B cell (primary cell): ENCODE measurements at places on chromosomes 1 and 21. TPM values are rescaled to one million over a fixed set of nuclear protein-coding genes. Genes with fewer than 3 reads are reported as not detected.

RNU1-3 gene
- total RNA-seq = 4,377 and 4,541 TPM in 2 replicates

HCRTR1 gene
- 0.22 TPM in 2 replicates for total RNA-seq

DNA sequence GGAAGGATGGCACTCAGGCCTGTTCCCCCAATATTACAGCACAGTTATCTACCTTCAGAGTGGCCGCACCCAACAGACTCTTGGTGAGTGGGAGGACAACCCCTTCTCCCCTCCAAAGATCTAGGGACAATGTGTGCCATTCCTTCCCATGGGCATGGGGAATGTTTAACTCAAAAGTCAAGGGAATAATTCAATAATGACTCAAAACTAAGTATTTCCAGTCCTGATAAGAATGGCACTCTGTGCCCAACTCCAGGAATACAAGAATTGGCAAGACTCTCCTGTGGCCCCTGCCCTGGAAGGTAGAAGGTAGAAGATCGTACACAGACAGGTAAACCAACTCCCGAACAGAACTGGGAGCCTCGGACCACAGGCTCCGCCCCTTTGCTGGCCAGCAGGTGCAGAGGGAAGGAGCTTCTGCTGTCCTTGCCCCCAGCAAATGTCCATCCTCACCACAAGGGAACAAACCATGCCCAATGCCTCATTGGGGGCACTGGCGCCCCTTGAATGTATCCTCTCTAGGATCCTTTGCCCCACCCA is 514.0 kb downstream of the NPHP4 start:
- DNase-seq = no peak

DNA sequence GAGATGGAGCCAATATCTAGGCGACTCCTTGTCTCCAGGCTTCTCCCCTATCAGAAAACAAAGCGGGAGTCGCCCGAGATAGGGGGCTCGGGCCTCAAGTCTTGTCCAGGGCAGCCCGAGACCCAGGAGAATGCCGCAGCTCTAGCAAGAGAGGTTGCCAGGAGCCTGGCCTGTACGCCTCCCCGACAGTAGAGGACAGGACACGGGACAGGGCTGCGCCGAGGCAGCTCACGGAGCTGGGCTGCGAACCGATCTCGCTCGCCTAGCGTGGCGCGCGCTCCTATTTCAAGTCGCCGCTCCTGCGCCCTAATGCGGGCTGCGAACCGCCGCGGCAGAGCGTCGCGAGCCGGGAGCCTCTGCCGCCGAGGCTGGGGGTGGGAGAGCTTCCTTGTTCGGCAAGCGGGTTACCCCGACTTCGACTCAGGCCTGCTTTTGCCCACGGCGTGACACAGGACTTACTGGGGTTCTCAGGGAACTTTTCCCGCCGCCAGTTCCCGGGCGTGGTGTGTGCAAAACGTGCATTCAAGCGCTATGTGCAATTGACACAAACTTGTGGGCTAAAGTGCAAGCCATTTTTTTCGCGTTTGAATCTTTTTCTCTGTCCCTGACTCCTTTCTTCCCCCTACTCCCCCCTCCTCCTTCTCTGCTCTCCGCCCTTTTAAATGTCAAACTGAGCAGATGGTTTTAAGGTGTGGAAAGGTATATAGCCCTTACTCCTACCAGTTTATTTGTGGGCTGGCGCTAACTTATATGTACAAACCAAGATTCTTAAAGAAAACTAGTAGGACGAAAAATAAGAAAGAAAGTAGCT is 2.4 kb upstream of the PROX1 start:
- DNase-seq = peak; percentile 17

DNA sequence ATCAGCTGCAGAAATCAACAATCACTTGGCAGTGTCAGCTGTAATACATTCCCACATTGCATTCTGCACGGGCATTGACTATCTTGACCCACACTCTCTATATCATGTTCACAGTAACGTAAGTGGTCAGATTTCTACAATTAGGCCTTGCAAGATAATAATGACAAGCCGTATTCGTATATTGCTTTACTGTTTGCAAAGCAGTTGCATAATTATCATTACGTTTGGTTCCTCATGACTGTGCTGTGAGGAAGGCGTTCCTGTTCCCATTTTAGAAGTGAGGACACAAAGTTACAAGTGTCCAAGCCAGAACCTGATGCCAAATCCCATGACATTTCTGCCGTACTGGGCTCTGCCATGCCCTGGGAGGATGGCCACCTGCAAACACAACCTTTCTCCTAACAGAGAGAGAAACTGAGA is 53.5 kb upstream of the TARBP1 start:
- DNase-seq = no peak

CNR2 gene
- 45.6 and 47.4 TPM in 2 replicates for total RNA-seq

SARS1 gene
- 115 and 119 TPM in 2 replicates for total RNA-seq

WDR26 gene
- total RNA-seq = 108 and 111 TPM in 2 replicates

BCL2L15 gene
- total RNA-seq = 1.3 and 1.6 TPM in 2 replicates

GPA33 gene
- 0.34 and 0.91 TPM in 2 replicates for total RNA-seq

DNA sequence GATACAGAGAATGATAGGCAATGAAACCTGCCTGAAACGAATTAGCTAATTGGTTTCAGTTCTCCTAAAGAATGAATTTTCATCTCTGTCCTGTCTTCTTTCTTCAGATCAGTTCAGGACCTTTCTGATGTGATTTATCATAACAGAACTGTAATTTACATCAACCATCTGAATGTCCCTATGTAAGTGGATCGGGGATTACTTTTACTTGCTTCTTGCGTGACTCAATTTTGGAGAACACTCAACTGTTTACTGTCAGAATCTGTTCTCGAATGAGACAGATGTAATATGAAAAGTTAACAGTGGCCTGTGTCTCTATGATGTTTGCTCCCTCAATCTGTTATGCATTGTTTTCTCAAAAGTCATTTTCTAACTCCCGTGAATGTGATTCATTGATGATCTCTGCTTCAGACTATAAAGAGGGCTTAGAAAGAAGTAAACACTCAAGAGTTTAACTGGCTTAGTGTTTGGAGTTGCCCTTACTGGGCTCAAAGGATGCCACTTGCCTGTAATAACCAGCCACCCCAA is 111.0 kb downstream of the GABPA start:
- DNase-seq = no peak

- no peak for DNase-seq
Measured at GRCh38 chr21:39422527-39423241, 22.9 kb downstream of the LCA5L start.

DNA sequence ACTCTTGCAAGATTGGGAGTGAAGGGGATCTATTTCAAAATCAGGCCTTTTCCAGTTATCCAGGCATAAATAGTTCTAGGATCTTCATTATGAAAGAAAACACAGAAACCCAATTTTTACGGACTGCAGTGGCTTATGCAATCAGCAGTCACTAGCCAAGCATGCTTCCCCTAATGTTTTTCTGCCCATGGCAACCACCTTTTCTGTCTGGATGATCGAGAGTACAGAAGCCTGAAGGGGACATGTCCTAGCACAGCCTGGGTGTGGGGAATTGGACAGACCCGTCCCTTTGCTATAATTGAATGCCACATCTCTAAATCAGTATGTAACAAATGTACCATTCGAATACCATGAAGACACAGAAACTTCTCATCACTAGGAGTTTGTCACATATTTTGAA is 29.8 kb upstream of the NCAM2 start:
- no peak for DNase-seq

- peak; percentile 43 for DNase-seq
Measured at GRCh38 chr1:9294910-9295636, 2.4 kb downstream of the SPSB1 start.

DNA sequence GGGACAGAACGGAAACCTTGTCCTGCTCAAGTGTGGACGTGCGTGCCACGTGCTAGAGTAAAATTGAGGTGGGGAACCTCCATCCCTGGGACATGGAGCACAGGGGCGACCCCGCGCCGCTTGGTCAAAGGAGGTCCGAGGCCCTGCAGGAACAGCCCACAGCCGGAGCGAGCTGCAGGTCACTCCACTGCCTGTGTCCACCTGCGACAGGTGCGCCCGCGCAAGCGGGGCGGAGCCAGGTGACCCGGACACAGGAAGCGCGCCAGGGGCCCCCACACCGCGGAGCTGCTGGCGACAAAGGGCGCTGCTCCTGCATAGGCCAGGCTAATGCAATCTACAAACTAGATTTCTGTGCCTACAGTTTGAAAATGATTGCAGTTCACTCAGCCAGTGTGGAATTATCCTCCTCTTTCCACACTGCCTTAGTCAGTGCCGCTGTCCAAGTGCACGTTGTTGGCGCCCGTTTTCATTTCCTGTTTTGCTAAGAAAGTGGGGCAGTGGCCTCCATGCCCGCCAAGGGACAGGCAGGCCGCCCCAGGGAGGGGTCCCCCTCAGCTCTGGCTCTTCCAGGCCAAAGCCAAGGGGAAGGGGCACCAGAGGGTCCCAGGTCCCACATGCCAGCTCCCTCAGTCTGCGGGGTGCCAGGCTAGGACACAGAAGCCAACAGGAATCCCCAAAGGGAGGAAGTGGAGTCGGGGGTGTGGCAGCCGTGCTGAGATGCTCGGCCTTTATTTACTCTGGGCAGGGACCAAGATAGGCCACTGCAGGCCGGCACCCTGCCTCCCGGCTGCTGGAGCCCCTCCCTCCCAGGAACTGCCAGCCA is 4.3 kb upstream of the NADK start:
- DNase-seq = peak; percentile 68

LORICRIN gene
- total RNA-seq = 0.39 TPM in 1 of 2 replicates, not detected in the other

MROH9 gene
- total RNA-seq = not detected in 2 replicates

TBX19 gene
- 6.8 and 7.0 TPM in 2 replicates for total RNA-seq

SERPINC1 gene
- not detected in 2 replicates for total RNA-seq

FAM163A gene
- not detected in 2 replicates for total RNA-seq

GRCh38 chr1:245378311-245378722 is 223.5 kb downstream of the KIF26B start:
- no peak for DNase-seq

DNA sequence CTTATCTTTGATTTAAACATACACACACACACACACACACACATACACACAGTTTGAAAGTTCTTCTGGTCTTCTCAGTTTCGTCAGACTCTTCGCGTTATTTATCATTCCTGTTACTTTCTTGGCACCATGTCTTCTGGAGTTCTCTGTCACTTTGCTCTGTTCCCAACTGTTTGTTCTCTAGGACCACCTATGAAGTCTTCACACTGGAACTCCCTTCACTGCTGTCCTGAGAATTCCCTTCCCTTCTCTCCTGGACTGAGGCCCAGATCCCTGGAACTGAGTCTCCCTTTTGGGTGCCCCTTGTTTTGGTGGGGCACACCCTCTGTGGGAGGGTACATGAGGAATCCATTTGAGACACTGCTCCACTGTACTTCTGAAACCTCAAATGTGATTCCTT is 30.5 kb downstream of the ALG14 start:
- no peak for DNase-seq

GRCh38 chr21:34097442-34097841 is 24.1 kb downstream of the MRPS6 start:
- DNase-seq = no peak

DNA sequence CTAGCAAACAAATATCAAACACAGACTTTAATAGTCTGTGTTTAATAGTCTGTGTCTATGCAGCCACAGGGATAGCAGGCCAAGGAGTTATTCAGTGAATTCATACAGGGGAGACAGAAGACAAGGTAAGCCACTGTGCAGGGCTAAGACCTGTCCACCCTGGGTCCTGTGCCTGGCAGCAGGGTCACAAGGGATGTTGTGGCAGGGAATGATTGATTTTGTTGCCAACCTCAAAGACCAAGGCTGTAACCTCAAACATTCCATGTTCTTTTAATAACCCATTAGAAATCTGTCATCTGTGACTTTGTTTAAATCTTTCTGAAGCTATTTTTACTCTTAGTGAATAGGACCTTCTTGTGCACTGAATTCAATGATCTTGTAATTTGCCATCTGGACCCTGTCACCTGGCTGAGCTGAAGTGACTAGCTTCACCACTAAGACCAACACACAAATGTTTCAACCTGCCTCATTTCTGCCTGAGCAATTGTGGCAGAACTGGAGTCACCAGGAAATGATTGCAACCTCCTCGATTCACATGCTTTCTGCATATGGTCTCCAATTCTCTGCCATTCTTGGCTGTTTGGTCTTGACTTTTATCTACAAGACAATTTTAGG is 154.2 kb downstream of the ASTN1 start:
- no peak for DNase-seq

SIM2 gene
- not detected in 2 replicates for total RNA-seq

- peak; percentile 36 for DNase-seq
Measured at GRCh38 chr1:23436520-23437354, 12.2 kb upstream of the TCEA3 start.

CASQ1 gene
- not detected in 2 replicates for total RNA-seq

- no peak for DNase-seq
Measured at GRCh38 chr1:96978444-96978843, 256.9 kb downstream of the PTBP2 start.

- no peak for DNase-seq
Measured at GRCh38 chr1:209095627-209096595, 487.6 kb upstream of the CAMK1G start.

ESRRG gene
- not detected in 2 replicates for total RNA-seq

CACNA1S gene
- total RNA-seq = not detected in 2 replicates

GPR161 gene
- 0.17 and 0.22 TPM in 2 replicates for total RNA-seq

DNA sequence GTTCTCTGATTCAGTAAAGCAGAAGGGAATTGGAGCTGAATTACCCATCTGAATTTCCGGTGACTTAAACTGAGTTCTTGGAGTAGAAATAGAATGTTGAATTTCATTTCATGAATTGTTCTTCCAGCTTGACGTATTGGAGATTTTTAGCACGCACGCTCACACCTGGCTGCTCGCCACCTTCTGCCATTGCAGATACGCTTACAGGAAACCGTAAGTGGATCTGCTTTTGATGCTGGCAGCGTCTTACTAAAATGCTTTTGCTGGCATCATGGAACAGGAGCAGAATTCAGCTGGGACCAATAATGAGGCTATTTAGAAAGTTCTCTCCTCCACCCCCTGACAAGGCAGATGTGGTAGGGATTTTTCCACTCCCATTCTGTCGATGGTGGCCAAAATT is 17.7 kb upstream of the ELAVL4 start:
- DNase-seq = no peak

GTF2B gene
- total RNA-seq = 32.0 and 36.8 TPM in 2 replicates

GRCh38 chr1:39196244-39197215 is 8.0 kb upstream of the MACF1 start:
- peak; percentile 61 for DNase-seq

DNA sequence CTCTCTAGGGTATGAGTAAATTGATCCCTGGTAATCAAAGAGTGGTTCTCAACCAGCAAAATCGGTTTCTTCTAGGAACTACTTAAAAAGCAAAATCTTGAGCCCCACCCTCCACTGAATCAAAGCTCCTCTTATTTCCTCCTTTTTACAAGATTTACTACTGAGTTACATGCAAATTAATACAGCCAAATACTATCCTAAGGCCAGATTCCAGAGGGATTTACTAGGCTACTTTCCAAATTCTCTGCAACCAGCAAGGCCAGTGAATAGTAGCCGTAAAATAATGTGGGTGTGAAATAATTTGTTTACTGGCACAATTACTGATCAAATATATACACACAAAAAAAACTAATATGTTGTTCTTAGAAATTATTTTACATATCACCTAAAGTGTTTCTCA is 1583.8 kb downstream of the NCAM2 start:
- no peak for DNase-seq
